Activated T-helper 17 cell treated with anti-CD3 and anti-CD28 coated beads, Interleukin-2, amount 50 U/mL, for 72 hours (primary cell): ENCODE measurements at places on chromosomes 12 and 14.

- no peak for ATAC-seq
These were observed 257.8 kb downstream of the DPF3 start for GRCh38 chr14:72636094-72636493.

DNA sequence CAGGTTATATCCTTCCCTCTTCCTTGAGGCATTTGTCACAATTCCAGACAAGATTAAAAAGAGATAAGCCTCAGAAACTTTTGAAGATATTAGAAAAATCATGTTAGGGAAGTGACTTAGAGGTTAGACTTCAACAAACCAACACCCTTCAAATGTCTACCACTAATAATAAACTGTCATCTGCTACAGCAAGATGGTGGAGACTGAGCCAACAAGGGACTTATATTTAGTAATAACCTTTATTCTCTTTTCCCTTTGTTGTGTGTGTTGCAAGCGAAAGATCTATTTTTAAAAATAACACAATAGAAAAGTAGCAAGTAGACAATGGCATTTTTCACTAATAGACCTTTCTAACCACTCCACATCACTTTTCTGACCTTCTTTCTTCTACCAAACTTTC, 28.6 kb downstream of the PRICKLE1 start:
- no peak for ATAC-seq

- ATAC-seq, result no peak
These were observed 238.0 kb upstream of the SLC16A7 start for GRCh38 chr12:59357811-59358210.

GRCh38 chr14:101364503-101365328, 196.6 kb upstream of the DIO3 start:
- ATAC-seq, result no peak

DNA sequence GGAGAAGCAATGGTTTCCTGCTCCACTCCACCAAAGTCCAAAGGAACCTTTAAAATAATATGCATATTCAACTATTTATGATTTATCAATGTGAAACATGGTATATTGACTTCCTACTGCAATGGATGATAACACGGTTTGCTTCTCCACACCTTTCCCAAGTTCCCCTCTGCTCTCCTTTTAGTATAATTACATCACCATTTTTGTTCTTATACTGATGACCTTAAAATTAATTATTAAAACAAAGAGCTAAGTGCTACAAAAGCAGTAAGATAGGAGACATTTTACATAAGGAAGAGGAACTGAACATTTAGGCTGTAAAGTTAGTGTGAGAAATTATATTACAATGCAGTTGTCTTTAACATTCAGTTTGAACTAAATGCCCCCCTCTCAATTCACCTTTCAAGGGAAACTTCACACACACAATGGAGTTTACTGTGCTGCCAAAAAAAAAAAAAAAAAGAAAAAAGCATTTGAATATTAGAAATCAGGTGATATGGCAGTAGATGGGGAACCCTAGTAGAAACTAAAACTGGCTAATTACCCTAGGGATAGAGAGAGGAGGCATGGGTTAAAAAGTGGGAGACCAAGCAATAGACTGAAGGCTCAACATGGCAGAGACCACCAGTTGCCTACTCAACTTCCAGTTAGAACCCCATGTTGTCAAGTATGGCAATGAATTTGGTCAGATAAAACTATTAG, 37.1 kb upstream of the STK38L start:
- ATAC-seq, result no peak

DNA sequence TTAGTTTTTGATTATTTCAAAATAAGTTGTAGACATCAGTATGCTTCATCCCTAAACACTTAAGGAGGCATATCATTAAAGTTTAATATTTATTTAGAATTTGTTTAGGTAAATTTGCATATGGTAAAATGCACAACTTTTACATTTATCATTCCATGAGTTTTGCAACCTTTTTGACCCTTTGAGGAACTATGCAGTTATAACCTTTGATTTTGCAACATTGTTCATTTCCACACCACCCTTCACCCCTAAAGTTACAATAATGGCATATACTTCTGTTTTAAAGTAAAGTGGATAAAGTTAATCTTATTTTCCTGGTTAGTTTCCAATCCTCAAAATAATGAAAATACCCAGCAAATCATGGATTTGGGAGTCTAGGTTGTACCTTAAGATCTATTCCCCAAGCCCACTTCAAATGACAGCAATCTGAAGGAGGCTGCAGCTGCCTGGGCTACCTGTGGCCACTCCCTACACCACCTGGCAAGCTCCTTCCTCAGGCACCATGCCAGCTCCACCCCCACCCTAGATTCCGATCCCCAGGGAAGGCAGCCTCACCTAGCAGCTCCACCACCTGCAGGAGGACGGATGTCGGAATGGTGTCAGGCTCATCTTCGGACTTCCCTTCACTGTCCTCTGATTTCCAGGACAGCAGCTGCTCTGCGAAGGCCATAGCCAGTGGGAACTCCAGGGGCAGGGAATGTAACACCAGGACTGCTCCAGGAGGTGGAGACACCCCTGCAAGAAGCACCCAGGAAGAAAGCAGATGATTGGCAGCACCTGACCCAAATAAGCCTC, 65.1 kb downstream of the TRAFD1 start:
- ATAC-seq, result no peak

- ATAC-seq, result no peak
These were observed 88.0 kb upstream of the TMEM132C start for GRCh38 chr12:128178966-128179365.
